ENCODE measurements at places on chromosomes 4 and X.

DNA sequence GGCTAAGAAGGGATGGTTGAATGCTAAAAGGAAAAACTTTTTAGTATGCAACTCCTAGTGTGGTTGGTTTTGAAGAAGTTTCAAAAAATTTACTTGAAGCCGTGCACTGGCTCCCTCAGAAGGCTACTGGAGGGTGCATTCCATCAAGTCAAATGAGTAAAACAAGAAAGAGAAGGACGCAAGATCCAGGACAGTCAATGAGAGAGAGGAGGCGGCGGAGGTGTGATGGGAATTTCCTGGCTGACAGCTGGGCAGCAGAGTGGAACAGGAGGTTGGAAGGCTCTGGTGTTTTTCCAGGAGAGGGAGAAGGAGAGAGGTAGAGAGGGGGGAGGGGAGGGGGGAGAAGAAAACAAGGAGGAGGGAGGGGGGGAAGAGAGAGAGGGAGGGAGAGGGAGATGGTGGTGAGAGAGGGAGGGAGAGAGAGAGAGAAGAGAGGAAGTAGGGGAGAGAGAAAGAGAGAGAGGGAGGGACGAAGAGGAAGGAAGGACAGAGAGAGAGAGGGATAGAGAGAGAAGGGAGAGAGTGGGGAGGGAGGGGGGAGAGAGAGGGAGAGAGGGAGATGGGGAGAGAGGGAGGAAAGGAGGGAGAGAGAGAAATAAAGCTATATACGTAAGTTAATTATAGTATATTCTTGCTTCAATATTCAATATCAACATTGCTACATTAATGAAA lies 126.4 kb downstream of the SH3KBP1 start:
- no peak for DNase-seq

DNA sequence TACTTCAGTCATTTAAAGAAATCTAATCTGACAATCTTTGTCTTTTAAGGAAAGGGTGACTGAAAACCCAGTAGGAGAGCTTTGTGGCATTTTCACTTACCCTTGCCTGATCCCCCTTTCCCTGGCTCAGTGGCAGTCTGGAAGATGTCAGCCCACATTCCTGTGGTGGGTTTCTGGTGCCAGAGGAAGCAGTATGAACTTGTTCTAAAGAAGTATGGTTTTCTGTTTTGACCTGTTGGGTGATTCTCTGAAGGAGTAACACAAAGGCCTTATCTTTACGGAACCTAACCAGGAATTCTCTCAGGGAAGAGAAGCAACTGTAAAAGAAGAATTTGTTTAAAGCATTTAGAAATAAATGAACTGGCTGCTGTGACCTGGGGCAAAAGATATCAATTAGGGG lies 41.9 kb downstream of the BMP15 start:
- no peak for DNase-seq

- peak; percentile 87 for DNase-seq
Measured at GRCh38 chr4:38667085-38667893, 3.3 kb downstream of the KLF3 start.

DNA sequence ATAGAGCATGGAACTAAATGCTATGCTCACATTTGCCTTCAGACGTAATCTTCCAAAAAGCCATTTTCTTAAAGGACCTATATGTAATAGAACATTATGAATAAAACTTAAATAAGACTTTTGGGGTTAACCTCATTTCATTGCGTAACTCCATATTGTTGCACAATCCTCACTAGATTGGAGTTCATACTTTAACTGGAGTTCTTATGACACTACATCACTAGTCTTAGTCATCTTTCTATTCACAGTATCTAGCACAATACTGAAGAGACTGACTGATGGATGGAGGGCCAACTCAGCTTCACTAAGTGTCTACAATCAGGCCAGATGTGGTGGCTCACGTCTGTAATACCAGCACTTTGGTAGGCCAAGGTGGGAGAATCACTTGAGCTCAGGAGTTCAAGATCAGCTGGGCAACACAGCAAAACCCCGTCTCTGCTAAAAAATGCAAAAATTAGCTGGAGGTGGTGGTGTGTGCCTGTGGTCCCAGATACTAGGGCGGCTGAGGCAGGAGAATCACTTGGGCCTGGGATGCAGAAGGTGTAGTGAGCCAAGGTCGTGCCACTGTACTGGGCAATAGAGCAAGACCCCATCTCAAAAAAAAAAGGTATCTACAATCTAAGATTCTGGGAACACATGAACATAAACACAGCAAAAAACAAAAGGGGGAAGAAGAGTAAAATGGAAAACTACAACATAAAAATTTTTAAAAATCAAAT lies 80.8 kb upstream of the MAB21L2 start:
- DNase-seq: no peak

- no peak for DNase-seq
Measured at GRCh38 chr4:114265342-114265741, 285.9 kb upstream of the ARSJ start.

- DNase-seq: no peak
Measured at GRCh38 chr4:118842055-118842454, 6.1 kb upstream of the SEC24D start.

DNA sequence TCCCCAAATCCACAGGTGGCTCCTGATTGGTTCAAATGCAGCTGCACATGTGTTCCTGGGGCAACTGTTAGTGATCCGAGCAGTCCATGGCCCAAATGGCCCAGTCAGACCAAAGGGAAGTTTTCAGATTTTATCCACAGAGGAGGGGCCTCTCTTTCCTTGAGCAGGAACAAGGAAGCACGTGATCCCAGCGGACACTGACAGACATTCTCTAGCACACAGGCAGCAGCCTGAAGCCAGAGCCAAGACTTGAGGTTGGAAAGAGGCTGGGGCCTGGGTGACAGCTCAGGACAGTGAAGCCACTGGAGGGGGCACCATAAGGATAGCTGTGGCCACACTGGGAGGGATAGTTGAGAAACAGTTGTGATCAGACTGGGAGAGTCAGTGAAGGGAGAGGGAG lies 3.5 kb upstream of the ZFP92 start:
- no peak for DNase-seq

GRCh38 chr4:14906805-14907204 lies 95.5 kb upstream of the CPEB2 start:
- no peak for DNase-seq

DNA sequence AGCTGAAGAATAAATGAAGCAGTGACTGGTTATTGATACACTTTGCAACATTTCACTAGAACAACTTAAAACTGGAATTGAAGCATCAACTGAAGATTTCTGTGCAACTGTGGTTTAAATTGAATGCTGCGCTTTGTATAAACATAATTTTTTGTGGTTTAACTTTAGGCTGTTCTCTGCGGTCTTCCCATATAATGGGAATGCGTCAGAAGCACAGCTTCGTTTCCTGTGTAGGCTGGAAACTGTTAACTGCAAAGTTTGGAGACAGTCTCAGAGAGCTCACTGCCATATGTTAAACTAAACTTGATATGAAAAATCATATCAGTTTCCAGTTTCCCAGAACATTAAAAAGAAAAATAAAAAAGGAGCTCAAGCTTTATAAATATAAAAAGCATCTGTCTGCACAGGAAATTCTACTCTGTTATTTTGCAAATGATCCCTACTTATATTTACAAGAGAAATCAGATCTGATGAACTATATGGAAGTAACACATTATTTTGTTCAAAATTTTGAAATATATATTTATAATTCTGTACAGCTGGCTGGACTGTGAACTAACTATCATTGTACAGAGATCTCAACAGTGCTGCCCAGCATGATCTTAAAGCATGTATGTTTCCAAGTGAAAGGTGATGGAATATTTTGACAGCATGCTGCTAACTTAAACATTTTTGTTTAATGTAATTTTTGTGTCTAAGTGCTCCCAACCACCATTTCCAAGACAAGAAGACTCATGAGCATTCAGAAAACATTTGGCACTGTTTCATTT lies 139.9 kb downstream of the NDST3 start:
- peak; percentile 81 for DNase-seq

DNA sequence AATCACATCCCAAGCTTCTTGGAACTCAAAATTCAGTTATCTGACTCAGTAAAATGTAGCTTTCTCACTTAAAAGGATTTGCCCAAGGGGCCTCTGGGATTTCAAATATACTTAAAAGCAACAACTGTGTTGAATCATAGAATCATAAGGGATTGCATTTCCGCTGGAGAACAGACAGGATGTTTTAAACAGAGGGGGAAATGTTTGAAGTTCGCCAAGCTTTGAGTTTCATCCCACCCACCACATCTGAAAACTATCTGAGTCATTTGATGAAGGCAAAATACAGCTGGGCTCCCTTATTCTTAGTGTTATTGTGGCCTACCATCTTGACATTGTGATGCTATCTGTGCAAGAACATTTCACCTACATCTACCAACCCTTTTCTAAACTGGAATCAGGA lies 73.5 kb downstream of the PPP1R2C start:
- peak; percentile 56 for DNase-seq

GRCh38 chr4:112290341-112290740 lies 4.6 kb upstream of the TIFA start:
- no peak for DNase-seq

DNA sequence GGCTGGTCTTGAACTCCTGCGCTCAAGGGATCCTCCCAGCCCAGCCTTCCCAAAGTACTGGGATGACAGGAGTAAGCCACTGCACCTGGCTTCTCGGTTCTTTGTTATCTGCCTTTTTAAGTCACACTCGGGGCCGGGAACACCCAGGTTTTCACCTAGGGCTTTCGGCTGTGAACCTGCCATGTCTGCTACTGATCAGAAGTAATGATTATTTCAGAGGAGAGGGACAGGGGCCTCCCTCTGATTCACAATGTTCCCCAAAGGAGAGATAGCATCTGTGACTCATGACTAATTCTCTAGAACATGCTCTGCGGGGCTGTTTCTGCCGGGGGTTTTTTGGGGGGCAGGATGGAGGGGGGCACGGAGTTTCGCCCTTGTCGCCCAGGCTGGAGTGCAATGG lies 26.9 kb downstream of the CRLF2 start:
- DNase-seq: no peak

DNA sequence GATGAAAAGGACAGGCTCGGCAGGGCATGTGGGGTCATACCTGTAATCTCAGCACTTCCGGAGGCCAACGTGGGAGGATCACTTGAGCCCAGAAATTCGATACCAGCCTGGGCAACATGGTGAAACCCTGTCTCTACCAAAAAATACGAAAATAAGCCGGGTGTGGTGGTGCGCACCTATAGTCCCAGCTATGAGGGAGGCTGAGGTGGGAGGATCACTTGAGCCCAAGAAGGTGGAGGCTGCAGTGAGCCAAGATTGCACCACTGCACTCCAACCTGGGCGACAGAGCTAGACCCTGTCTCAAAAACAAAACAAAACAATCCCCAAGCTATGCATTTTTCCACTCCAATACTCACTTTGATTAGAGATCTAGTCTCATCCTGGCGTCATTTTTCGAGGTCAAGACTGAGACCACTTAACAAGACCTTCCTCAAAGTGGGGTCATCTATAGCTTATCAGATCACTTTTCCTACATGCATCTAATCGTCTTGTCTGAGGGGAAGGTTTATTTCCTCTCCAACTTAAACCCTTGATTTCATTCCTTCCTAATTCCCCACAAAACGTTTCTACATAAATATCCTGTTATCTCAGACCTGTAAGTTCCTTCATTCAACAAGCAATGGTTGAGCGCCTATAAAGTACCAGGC lies 1.3 kb downstream of the NKAP start:
- DNase-seq: no peak

DNA sequence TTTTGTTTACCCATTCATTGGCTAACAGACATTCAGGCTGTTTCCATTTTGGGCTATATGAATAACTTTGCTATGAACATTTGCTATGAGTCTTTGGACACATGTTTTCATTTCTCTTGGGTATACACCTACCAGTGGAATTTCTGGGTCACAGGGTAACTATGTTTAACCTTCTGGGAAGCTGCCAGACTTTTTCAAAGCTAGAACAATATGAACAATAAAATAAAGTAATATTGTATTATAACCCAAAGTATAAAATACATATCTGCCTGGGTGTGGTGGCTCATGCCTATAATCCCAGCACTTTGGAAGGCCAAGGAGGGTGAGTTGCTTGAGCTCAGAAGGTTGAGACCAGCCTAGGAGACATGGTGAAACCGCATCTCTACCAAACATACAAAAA lies 90.6 kb downstream of the DLG3 start:
- DNase-seq: no peak

DNA sequence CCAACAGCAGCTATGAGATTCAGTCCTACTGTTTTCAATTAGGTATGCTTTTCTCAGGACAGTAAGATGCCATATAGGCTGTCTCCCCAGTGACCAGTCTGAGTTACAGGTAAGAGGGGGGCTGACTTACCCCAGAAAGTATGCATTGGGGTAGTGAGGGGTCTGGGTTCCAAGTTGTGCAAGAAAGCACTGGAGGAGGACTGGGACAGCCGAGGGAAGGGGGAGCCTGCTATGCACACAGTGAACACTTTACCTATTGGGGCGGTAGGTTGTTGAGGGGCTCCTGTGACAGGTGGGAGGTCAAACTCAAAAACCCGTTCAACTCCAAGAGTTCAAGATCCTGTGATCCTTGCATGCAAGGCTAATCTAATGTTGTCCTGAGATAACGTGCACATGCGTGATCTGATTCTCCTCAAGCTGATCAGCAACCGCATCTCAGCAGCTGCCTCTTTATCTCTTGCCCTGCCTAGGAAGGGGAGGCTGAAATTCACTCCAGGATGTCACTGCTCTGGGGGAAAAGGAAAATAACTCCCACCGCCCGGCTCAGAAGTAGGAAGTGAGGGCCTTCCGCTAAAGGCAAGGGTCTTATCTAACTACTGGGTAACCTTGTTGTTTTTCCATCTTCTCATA lies 108.8 kb upstream of the KIT start:
- DNase-seq: no peak

DNA sequence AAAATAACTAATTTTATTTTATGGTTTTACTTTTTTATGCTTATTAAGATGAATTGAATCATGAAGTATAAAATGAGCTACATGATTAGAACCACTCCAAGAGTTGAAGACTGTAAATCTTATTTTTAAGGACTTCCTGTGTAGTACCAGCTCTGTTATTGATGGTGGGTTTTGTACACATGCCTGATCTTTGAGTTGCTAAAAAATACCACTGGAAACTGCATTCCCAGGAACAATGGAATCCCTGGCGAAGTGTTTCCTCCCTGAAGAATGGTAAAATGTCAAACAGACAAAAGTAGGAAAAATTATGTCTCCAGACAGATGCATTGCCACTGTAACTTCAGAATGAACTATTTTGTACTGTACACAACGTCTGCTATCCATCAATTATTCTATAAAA lies 935.4 kb upstream of the TENM3 start:
- DNase-seq: no peak

DNA sequence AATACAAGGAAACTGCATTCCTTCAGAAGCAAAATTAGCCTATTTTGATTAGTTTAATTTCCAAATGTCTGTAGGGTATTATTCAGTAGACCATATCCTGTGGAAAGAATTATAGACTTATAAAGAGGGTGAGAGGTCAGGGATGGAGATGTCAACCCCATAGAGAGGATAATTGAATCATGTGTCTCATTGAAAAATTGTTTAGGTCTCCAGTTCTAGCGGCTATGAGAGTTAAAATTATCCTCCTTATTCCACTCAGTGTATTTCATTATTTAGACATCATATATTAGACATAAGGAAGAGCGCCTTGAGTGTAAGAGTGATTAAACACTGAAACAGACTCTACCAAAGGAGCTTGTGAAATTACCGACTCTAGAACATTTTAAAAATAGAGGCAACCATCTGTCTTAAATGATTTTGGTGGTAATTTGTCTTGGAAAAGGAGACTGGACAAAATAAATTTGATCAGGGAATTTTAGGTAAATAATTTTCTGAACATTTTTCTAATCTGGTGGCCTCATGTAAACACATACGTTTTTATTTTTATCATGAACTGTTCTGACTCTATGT lies 654.4 kb upstream of the TENM3 start:
- no peak for DNase-seq

GRCh38 chr4:128309585-128309984 lies 22.0 kb upstream of the PGRMC2 start:
- no peak for DNase-seq
